Activated CD8-positive, alpha-beta memory T cell treated with anti-CD3 and anti-CD28 coated beads for 24 hours (primary cell): ENCODE measurements at places on chromosomes 11 and 22.

DNA sequence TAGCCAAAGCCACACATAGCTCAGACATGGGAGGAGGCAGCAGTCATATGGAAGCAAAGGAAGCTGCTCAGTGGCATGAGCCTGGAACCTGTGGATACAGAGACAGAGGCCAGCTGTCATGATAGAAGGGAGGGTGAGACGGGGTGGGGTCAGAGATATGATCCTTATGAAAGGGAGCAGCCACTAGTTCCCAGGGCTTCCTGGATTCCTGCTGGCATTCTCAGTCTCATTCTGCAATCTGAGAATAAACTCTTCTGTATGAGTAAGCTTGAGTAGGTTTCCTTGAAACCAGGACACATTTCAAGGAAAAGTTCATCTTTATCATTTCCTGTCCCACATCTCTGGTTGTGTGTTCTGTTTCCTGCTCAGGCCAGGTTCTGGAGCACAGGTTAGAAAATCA is 220.2 kb upstream of the SNX19 start:
- DNase-seq, result no peak

- no peak for DNase-seq
These were observed 121.7 kb downstream of the ZNF280B start for GRCh38 chr22:22386602-22387385.

DNA sequence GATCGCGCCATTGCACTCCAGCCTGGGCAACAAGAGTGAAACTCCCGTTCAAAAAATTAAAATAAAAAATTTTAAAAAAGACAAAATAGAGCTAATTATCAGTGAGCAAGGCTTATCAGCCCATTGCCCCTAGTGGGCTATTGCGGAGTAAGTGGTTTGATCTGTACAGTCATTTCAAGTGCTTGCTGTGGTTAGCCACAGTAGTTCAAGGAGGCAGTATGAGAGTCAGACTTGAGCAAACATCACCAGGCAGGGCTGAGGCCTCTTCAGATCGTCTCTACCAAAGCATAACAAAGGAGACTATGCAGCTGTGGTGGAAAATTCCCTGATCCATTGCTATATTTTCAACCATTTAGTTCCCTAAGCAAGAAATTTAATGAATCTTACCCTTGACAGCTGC is 4.3 kb upstream of the SBF2 start:
- DNase-seq, result no peak

- DNase-seq, result no peak
These were observed 7.7 kb upstream of the SYVN1 start for GRCh38 chr11:65141896-65142494.

GRCh38 chr22:27684901-27685300 is 116.7 kb downstream of the MN1 start:
- DNase-seq, result no peak

- no peak for DNase-seq
These were observed 370.8 kb upstream of the C11orf87 start for GRCh38 chr11:109051200-109051599.

GRCh38 chr11:114026355-114026754 is 33.2 kb upstream of the ZBTB16 start:
- no peak for DNase-seq

DNA sequence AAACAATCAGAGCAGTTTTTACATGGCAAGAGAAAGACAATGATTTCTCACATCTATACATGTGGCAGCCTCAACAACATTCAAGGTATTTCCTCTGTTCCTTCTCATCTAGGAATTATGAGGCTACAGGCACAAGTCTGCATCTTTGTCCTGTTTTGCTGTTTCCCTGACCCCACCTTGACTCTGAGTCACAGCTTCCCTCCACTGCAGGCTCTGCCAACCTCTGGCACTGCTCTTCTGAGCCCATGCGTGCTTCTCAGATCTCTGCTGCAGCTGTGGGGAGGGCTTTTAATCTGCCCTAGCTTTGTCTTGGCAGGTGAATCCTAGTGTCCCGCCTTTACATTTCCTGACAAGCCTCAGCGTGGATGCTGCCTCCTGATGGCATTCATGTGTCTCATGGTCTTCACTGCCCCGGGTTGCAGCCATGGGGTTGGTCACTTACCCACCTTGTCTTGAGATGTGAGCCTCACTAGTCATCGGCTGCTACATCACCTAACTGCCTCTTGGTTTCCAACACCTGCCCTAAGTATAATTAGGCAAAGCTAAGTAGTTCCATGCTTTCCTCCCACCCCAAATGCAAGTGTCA is 578.5 kb downstream of the TBC1D22A start:
- DNase-seq, result no peak

DNA sequence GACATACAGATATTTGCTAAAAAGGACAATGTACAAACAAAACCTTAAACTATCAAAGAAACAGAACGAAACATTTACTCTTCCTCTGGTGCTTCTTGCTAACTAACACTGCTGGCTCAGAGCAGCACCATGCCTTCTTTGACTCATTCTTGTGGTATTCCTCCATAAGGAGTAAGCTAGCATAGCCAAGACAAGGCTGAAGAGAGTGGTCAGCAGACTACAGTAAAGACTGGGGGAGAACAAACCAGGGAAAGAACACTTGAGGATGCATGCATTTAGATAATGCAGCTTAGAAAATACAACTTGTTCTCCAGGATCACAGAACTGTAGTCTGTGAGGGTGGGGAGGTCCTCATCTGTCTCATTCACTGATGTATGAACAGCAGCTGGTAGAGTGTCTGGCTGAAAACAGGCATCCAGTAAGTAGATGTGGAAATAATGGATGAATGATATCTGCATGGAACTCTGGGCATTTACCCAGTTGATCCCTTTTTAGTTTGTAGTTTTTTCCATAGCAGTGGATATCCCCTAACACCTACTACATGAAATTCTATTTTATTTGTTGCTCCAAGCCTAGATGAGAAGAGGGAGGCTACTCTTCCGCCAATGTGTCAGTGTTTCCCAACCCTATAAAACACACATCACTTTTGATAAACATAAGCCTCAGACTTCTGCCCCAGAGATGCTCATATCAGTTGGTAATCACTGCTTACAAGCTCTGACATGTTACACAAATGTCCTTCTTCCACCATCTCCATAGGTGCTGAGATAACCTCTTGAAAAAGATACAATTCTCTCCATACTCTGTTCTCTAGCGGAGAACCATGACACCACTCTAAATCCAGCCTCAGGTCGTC is 7.3 kb downstream of the SNX19 start:
- no peak for DNase-seq

DNA sequence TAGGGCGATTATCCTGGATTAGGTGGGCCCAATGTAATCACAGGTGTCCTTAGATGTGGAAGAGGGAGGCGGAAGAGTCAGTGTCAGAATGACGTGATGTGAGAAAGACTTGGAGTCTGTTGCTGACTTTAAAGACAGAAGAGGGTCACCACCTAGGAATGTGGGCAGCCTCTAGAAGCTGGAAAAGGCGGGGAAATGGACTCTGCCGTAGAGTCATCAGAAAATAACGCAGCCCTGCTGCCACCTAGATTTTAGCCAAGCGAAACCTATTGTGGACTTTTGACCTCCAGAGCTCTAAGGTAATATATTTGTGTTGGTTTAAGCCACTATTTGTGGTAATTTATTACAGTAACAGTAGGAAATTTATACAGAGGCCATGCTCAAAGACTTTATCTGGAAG is 4.8 kb downstream of the DDX10 start:
- no peak for DNase-seq
